ENCODE measurements at places on chromosomes 5 and 9. TPM values are rescaled to one million over a fixed set of nuclear protein-coding genes. Genes with fewer than 3 reads are reported as not detected.

FAM153A gene
- total RNA-seq = 56.9 TPM

C9orf50 gene
- total RNA-seq = not detected

PCDHB3 gene
- not detected for total RNA-seq

ANKDD1B gene
- total RNA-seq = not detected

CNTLN gene
- total RNA-seq = 0.40 TPM

EQTN gene
- not detected for total RNA-seq

RXFP3 gene
- total RNA-seq = not detected

ADAMTS16 gene
- not detected for total RNA-seq

F2RL2 gene
- not detected for total RNA-seq

ENTPD2 gene
- not detected for total RNA-seq

DOCK8 gene
- total RNA-seq = 166 TPM

DIPK1B gene
- 0.14 TPM for total RNA-seq

PSD2 gene
- 0.14 TPM for total RNA-seq

NLN gene
- total RNA-seq = 38.4 TPM

KCNV2 gene
- not detected for total RNA-seq

NHP2 gene
- total RNA-seq = 287 TPM
